Endothelial cell of umbilical vein (primary cell): ENCODE measurements at places on chromosomes 1 and 21.

GRCh38 chr21:16841975-16842695 lies 670.7 kb upstream of the CXADR start:
- no peak for DNase-seq

DNA sequence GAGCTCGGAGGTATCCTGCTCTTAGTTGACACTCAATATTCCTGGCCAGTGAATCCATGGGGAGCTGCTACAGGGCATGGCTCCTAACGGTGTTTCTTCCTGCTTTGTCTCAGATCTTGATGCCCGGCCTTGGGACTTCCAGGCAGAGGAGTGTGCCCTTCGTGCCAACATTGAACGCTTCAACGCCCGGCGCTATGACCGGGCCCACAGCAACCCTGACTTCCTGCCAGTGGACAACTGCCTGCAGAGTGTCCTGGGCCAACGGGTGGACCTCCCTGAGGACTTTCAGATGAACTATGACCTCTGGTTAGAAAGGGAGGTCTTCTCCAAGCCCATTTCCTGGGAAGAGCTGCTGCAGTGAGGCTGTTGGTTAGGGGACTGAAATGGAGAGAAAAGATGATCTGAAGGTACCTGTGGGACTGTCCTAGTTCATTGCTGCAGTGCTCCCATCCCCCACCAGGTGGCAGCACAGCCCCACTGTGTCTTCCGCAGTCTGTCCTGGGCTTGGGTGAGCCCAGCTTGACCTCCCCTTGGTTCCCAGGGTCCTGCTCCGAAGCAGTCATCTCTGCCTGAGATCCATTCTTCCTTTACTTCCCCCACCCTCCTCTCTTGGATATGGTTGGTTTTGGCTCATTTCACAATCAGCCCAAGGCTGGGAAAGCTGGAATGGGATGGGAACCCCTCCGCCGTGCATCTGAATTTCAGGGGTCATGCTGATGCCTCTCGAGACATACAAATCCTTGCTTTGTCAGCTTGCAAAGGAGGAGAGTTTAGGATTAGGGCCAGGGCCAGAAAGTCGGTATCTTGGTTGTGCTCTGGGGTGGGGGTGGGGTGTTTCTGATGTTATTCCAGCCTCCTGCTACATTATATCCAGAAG lies 16.7 kb downstream of the ALX3 start:
- DNase-seq, result peak; percentile 39

DNA sequence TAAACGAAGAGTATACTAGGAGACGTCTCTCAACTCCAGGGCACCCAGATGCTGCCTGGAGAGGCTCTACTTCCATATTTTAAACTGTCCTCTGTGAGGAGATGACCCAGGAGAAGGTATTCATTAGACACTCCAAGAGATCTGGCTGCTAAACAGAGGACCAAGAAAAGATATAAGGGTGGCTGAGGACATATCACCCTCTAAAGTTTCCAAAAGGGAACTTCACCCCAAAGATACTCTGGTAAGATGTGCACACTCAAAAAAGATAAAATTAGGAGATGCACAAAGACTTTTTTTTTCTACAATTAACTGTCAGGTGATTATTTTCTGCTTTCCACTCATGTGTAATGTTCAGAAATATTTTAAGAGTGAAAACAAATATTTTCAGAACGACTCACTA lies 1.4 kb downstream of the ZNF670 start:
- peak; percentile 7 for DNase-seq

- no peak for DNase-seq
Measured at GRCh38 chr1:242448910-242449645, 75.4 kb downstream of the PLD5 start.

- no peak for DNase-seq
Measured at GRCh38 chr1:232657426-232658005, 27.6 kb upstream of the SIPA1L2 start.

- DNase-seq, result no peak
Measured at GRCh38 chr1:26493938-26494337, 21.7 kb downstream of the HMGN2 start.

- no peak for DNase-seq
Measured at GRCh38 chr1:175792136-175792535, 48.7 kb upstream of the TNR start.

- peak; percentile 72 for DNase-seq
Measured at GRCh38 chr1:219302697-219303096, 129.0 kb downstream of the LYPLAL1 start.

- DNase-seq, result no peak
Measured at GRCh38 chr1:226635456-226635941, 86.9 kb downstream of the STUM start.

DNA sequence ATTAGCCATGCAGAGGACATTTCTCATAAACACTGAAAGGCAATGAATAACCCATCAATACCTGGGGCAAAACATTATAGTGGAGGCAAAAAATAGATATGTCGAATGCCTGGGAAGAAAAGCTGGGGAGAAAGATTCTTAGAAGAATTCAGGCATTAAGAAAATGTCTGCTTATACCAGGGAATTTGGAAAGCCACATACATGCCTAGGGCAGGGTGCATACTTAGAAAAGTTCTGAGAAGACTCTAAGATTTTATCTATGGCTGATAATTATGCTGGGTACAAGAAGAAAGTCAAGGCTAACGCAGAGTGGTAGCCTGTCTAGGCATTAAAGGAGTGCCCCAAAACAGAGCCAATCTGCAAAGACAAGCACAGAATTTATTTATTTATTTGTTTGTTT lies 18.4 kb downstream of the SLAMF6 start:
- DNase-seq, result no peak

DNA sequence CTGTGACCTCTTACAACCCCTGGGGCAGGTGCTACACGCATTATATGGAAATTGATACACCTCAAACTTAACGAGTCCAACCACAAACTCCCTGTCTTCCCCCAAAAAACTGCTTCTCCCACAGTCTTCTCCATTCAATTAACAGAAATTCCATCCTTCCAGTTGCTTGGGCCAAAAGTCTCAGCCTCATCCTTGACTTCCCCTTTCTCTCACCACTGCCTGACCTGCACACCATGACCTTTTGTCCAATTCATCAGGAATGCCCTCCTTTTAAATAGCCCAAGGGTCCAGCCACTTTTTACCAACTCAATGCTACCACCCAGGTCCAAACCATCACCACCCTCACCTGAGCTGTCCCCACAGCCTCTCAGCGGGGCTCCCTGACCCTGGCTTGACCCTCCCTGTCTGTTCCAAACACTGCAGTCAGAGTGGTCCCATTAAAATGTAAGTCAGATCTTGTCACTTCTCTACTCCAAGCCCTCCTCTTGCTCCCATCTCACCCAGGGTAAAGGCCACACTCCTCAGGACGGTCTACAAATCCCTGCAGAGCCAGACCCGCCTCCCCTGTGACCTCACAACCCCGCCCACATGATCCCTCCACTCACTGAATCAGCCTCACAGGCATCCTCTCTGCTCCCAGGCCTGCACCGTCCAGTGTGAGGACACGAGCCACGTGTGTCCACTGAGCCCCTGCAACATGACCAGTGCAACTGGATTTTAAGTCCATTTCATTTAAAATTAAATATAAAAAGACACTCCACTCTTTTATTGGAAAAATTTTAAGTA lies 18.5 kb downstream of the KCNN3 start:
- DNase-seq, result no peak

GRCh38 chr1:77509051-77509492 lies 173.4 kb downstream of the ZZZ3 start:
- DNase-seq, result peak; percentile 67

DNA sequence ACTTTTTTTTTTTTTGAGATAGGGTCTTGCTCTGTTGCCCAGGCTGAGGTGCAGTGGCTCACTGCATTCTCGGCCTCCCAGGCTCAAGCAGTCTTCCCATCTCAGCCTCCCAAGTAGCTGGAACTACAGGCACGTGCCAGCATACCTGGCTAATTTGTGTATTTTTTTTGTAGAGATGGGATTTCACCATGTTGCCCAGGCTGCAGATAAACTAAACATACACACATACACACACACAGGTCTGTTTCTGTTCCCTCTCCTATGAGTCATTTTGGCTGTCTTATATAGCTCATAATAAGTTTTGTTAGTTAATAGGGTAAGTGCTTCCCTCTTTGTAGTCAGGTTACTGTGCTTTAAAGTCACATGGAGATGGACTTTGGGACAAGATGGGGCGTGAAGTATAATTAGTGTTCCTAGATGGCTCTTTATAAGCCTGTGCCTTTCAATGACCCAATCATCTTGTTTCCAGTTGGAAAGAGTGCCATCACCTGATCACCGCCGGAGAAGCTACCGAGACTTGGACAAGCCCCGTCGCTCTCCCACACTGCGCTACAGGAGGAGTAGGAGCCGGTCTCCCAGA lies 9.1 kb downstream of the PRPF38A start:
- no peak for DNase-seq

DNA sequence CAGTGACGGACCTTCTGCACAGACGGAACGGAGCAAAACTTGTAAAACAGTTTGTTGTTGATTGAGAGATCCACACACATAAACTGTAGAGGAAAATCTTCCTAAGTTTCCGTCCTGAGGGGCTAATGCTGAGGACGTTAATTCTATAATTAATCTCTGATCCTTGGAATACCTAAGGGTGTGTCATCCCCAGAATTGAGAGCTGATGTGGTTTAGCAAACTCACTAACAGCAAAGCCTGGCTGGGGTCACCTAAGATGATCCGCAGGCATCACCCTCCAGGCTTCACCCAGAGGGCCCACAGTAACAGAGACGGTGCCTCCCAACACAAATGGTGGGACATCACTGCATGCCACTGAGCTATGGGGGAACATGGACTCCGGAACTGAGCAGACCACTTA lies 97.5 kb downstream of the SMYD2 start:
- no peak for DNase-seq
